Activated B cell treated with CpG ODN at 0.5 μM for 24 hours (primary cell): ENCODE measurements at places on chromosomes 1 and 21.

DNA sequence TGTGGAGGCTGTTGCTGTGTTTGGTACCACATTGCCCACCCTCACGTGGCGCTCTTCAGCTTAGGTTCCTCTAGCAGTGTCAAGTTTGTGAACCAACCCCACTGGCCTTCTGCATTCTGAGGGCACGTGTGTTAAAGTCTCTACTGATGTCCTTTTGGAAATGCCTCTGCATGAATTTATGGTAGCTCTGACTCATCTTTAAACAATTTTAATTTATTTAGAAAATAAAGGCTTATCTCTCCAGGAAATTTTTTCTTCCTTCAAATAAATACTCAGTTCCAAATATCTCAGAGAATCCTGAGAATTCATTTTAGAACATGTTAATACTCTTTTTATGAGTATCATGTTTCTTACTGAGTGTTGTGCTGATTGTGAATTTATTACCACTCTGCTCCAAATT is 5.5 kb downstream of the CD1D start:
- H3K27ac ChIP-seq: no peak overlapping the region
- H3K36me3 ChIP-seq: peaks cover 27% of the 10 kb centered on the region
- no peak for DNase-seq
- H3K4me1 ChIP-seq: peaks cover 44% of the 10 kb centered on the region
- H3K4me3 ChIP-seq: no peak overlapping the region

DNA sequence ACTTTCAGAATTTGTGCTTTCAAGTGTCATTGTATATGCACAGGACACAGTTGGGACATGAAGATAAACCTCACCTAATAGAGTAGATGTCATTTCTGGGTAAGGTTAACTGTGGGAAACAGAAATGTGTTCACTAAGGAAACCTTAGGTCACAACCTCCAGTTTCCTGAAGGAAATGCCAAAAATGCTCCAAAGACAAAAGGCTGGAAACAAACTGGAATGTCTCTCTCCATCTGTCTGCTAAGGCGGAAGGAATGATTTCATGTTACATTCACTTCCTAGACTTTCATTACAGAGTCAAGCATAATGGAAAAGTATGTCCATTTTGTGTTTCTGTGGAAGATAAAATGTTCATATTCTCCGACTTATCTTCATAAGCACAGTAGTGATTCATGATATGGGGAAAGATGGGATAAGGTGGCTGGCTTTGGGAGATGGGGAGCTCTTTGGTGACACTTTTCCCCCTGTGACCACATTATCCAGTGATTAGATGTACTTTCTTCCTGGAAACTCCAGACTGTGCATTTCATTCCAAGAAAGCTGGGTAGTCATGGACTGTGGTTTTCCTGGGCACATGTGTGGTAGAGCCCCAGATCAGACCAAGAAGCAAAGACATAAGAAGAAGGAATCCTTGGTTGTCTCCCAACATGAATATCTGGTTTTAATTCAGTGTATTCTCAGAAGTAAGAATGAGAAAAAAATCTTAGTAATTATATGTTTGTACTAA is 5.7 kb downstream of the S1PR1 start:
- peak overlapping the region; percentile 13 for H3K27ac ChIP-seq
- peaks cover 85% of the 10 kb centered on the region for H3K4me1 ChIP-seq
- no peaks in the 10 kb centered on the region for H3K27me3 ChIP-seq
- no peak for DNase-seq

- no peaks in the 10 kb centered on the region for H3K27me3 ChIP-seq
- no peak for DNase-seq
- H3K4me1 ChIP-seq: peaks cover 54% of the 10 kb centered on the region
- peaks cover 11% of the 10 kb centered on the region for H3K36me3 ChIP-seq
- H3K4me3 ChIP-seq: peak overlapping the region; percentile 72
Measured at GRCh38 chr1:114482585-114482984, 28.4 kb downstream of the TRIM33 start.

DNA sequence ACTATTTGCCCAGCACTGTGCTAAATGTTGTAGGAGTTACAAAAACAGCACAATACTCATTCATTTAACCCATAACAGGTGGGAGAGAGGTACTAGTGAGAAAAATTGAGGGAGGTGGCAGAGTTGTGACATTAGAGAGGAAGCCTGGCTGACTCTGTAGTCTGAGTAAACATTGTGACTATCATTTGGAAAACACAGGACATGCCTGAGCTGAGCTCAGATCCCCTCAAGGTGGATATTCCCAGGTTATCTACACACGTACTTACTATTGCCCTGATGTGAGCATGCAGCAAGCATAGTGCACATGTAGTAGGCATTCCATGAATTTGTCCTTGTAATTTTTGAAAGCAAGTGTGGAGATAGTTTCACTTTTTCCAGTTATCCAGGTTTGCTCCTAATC is 10.9 kb downstream of the CAMK1G start:
- no peak overlapping the region for H3K4me3 ChIP-seq
- H3K27me3 ChIP-seq: peaks cover 23% of the 10 kb centered on the region
- H3K36me3 ChIP-seq: no peaks in the 10 kb centered on the region
- H3K4me1 ChIP-seq: no peaks in the 10 kb centered on the region
- DNase-seq: no peak

DNA sequence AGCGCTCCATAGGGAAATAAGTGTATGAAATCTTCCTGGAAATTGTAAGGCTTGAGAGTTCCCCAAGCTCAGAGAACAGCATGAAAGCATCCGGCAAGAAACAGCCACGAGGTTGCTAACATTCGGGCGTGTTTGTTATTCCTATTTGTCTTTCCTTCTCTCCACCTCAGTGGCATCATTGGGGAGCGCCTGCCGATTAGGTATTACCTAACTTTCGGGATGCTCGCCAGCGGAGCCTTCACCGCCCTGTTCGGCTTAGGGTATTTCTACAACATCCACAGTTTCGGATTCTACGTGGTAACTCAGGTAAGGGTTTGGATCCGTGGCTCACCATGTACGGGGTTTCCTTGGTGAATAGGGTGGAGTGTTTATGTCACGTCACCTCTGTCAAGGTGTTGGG is 25.7 kb downstream of the SLC37A1 start:
- peaks cover 35% of the 10 kb centered on the region for H3K4me1 ChIP-seq
- no peak overlapping the region for H3K27ac ChIP-seq
- no peak overlapping the region for H3K4me3 ChIP-seq
- peaks cover 80% of the 10 kb centered on the region for H3K36me3 ChIP-seq
- no peaks in the 10 kb centered on the region for H3K27me3 ChIP-seq
- DNase-seq: no peak
